ENCODE measurements at places on chromosomes 7 and 10.

DNA sequence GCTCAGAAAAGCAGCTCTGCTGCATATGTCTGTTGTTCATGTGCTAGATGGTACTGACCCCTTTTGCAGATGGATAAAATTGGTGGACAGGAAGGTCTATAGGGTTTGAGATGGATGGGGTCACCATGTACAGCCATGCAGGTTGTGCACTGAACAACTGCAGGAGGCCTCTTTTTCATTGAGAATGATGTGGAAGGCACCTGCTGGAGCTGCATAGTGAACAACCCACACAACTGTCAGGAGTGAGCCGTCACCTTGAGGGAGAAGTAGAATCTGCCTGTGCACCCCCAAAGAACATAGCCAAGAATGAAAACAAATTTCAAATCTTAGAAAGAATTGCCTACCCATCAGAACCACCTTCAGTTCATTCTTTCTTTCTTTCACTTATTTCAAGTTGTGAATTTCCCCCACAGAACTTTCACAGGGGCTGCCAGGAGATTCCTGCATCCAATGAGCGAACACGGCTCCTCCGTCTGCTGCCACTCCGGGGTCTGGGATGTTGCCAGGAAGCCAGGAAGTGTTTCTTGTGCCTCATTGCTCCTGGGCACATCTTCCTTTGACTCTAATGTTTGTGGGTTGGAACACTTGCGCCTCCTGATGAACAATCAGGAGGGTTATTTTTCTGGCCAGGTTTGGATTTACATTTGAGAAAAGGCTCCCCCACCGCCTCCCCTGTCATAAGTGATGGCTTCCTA, 53.7 kb upstream of the DOCK1 start:
- no peak for DNase-seq

GRCh38 chr7:2116989-2117591, 115.7 kb downstream of the MAD1L1 start:
- DNase-seq = no peak

DNA sequence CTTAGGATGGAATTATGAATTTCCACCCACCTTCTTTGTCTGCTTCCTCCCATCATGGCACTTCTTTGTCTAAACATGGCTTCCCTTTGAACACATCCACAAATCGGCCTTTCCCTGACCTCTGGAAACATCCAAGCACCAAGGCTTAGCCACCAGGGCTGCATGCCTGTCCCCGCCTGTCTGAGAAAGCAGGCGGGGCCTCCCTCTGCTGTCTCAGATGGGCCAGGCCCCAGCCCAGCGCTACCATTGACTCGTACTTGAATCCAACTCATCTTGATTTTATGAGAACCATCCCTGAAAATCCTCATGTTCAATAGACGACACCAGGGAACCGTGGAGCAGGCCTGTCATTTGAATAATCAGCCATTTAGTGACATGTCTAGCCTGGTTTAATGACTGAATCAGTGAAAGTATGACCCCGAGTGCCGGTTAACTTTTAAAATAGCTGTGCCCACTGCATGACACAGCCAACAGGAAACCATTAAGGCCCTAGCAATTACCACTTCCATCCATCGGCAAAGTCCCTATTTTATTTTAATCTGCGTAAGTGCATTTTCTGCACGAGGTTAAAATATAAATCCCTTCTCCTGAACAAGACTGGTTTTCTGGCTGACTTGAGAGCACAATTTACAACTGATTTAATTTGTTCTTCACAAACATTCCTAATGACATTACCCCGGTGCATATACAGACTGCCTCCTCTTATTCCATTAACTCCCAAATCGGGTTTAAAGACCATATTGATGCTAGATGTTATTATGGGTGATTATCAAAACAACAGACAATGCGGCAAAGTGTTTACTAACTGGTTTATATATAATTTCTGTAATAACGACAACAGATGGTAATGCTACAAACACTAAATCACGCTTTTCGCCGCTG, 194.7 kb downstream of the BUB3 start:
- DNase-seq = no peak

DNA sequence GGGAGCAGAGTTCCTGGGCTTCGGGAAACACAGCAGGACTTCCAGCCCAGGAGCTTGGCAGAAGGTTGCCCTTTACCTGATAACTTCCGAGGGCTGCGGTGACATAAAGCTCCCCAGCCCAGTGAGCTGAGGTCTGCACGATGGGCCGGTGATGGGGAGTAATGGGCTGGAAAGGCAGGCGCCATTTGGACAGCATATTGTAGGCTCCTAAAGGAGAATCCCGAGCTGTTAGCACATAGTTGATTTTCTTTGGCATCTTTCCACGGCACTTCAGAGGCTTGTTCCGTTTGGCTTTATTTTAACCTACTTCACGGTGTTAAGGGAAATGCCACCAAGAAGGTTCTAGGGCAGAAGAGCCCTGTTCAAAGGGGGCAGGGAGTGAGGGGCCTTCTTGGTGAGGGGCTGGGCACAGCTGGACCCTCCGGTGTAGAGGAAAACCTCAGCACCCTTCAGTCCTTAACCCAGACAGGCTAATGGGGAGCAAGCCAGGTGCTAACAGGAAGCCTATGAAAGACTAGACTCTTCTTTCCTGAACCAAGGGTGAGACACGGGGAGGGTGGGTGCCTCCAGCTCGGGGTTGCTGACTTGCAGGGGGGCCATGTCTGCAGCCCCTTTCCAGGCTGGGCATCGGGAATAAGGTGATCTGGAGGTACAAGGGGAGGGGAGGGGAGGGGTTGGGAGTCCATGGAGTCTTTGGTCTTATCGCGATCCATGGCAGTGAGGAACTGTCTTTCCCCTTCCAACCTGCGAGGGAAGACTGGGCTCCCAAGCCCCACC, 347.7 kb downstream of the GLRX3 start:
- no peak for DNase-seq

- no peak for DNase-seq
These were observed 12.0 kb upstream of the PARD3 start for GRCh38 chr10:34826857-34827766.

DNA sequence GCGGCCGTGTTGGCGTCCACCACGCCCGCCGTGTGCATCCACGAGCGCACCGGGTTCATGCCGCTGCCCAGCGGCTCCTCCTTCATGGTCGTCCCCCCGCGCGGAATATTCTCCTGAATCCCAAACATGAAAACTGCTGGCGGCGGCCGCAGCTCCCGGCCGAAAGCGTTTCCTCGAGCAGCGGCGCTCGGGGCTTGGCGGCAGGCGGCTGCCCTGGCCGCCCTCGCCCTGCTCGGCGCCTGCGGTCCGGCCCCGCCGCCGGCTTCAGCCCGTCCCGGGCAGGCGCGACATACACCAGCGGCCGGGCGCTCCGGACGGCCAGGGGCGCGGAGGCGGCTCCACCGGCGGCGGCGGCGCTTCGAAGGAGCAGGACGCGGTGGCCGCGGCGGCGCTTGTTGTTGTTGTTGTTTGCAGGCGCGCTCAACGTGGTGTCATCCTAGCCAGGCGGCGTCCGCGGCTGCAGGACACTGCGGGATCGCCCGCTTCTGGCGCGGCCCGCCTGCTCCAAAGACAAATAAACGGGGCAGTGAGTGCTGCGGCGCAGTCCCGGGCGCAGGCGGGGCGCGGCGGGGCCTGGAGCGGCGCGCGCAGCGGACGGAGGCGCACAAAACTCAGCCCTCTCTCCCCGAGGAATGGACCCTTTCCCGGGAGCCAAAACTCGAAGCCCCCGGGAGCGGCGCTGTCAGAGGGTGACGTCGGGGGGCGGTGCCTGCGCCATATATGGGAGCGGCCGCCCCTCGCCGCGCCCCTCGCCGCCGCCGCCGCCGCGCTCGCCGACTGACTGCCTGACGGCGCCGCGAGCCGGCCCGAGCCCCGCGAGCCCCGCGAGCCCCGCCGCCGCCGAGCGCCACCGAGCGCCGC, at the start of gene EBF3:
TSS of gene EBF3 (minus strand) at position 634 of the 861 bp plus-strand sequence. CDS start at position 128, 506 bp downstream.
- no peak for DNase-seq

DNA sequence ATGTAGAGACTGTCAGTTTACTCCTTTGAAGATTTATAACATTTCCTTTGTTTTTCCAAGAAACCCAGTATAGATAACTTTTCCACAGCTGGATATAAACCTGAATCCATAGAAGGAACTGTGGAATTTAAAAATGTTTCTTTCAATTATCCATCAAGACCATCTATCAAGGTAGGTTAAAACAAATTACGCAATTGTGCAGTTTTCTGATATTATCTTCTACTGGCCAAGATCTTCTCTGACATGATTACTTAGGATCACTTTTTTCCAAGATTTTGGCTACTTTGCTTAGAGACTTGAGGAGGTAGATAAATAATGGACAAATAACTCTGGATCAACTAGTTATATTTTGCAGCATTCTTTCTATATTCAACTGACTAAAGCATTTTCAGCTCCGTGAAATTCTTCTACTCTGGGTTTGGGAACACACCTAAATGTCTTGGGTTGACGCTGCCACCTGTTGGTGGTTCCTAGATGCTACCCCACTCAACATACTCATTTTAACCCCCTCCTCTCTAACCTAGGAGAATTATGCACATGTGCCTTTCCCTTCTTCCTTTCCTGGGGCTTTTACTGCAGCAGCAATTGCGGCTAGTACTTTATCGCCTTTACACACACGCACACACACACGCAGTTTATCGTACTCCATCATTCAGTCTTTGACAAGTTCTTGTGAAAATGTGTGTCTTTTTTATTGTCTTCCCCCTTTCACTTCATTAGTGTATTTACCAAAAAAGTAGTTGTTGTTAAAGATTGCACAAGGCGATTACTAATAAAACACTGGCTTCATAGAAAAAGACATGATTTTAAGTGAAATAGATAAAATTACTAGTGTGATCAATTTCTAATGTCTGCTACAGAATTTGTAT, 32.7 kb downstream of the ABCB5 start:
- no peak for DNase-seq

DNA sequence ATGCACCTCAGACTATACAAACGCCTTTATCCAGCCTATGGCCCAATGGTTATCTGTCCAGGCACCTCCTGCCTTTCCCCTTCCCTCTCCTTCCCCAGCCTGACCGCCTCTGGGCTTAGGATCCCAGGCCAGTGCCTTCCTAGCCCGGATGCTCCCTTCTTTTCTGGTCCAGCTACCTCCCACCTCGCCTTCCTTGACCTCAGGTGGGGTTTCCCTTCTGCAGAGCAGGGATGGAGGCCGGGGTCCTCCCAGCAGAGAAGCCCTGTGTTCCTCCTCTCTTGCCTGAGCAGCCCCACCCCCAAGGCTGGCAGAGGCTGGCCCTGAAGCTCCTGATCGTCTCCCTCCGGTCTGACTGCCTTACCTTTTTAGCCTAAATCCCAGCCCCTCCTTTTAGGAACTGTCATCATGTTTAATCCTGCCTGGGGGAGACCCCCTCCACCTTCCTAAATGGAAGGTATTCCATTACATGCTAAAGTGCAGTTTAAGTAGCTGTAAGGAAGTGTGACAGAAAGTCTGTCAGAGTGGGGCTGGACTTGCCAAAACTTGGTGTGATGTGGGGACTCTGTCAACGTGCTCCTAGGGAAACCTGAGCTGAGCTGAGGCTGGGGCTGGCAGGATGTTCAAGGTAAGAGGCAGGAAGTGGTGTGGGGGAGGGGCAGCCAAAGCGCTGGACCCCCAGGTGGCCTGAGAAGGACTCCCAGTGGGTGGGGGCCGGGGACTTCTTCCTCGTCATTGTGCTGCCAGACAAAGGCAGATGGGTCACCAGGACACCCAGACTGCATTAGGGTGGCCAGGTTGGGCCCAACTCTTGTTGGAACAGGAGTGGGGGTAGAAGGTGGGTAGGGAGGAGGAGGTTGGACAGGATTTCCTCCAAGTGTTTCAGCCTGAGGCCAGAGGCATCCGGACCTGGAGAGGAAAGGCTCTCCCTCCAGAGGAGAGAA, 39.5 kb downstream of the LBX1 start:
- no peak for DNase-seq

- DNase-seq = no peak
These were observed 68.3 kb downstream of the HYCC1 start for GRCh38 chr7:22945584-22945983.

GRCh38 chr10:97882142-97883091, 32.8 kb downstream of the GOLGA7B start:
- no peak for DNase-seq

GRCh38 chr7:5388905-5389433, 34.7 kb downstream of the TNRC18 start:
- DNase-seq = no peak

GRCh38 chr7:127619681-127620405, 1.9 kb upstream of the PAX4 start:
- DNase-seq = no peak

DNA sequence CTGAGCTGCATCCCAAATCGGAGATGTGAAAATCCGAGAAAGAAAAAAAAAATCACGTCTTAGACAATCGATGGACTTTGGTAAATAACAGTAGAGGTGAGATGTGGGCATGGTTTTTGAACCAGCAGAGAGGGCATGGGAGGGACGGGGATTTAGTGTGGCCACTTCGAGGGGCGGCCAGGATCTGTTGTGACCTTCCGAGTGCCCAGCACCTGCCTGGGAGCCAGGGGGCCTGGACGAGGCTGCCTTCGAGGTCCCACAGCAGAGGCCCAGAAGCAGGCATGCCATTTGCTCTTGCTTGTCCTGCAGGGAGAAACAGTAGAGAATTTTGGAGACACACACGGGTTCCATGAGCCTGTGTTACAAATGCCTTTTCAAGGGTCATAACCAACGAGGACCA, 469.7 kb upstream of the FOXK1 start:
- no peak for DNase-seq

GRCh38 chr7:50330696-50331095, 26.2 kb downstream of the IKZF1 start:
- DNase-seq = no peak

DNA sequence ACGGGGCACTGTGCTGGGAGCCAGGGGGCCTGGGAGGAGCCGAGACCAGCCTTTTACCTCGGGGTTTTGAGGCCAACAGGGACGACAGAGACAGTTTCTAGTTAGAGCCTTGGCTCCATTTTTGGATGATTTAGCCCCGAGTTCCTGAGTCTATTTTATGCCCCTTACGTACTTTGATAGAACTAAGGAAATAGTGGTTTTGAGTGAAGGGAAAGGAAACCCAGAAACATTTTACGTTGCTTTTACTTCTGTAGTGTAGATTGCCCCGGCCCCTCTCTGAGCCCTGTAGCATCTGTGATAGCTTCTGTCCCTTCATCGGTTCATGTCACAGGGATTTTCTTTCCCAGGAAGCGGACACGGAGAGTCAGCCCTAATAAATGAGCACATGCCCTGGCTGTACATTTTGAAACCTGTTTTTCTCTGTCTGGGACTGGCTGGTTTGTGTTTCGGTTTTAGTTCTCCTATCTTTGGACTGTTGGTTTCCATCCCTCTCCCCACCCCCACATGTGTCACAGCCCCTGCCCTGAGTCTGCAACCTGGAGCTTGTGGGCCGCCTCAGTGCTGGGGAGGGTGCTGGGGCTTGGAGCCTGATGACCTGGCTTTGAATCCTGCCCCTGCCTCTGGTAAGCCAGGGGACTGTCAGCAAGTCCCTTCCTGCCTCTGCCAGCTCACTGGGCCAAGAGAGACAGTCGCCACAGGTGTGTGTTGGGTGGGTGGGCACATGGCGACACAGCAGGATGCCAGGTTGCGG, 6.9 kb upstream of the ORAI2 start:
- DNase-seq = no peak

- DNase-seq = peak; percentile 13
These were observed 13.9 kb downstream of the OSBPL3 start for GRCh38 chr7:24965831-24966708.

Data from activated CD8-positive, alpha-beta memory T cell treated with anti-CD3 and anti-CD28 coated beads for 48 hours (primary cell).